Upper lobe of right lung (tissue), 1 donor: ENCODE measurements at places on chromosomes 12 and 14.

DNA sequence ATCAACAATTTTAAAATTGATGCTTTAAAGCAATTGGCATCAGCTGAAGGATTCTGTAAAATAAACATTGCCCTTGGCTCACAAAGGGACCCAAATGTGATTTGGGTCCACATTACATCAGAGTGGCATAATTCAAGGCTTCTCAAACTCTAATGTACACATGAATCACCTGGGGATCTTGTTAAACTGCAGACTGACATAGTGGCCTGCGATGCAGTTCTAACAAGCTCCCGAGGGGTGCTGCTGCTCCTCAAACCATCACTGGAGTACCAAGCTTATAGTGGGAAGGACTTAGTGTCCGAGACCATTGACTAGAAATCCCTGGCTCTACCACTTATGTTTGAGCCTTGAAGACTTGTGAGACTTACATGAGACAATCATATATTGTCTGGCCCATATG, 31.8 kb upstream of the DNM1L start:
- H3K27me3 ChIP-seq, result no peaks in the 10 kb centered on the region
- no peak overlapping the region for H3K27ac ChIP-seq
- H3K36me3 ChIP-seq, result peaks cover 34% of the 10 kb centered on the region
- DNase-seq, result no peak
- no peaks in the 10 kb centered on the region for H3K4me1 ChIP-seq

DNA sequence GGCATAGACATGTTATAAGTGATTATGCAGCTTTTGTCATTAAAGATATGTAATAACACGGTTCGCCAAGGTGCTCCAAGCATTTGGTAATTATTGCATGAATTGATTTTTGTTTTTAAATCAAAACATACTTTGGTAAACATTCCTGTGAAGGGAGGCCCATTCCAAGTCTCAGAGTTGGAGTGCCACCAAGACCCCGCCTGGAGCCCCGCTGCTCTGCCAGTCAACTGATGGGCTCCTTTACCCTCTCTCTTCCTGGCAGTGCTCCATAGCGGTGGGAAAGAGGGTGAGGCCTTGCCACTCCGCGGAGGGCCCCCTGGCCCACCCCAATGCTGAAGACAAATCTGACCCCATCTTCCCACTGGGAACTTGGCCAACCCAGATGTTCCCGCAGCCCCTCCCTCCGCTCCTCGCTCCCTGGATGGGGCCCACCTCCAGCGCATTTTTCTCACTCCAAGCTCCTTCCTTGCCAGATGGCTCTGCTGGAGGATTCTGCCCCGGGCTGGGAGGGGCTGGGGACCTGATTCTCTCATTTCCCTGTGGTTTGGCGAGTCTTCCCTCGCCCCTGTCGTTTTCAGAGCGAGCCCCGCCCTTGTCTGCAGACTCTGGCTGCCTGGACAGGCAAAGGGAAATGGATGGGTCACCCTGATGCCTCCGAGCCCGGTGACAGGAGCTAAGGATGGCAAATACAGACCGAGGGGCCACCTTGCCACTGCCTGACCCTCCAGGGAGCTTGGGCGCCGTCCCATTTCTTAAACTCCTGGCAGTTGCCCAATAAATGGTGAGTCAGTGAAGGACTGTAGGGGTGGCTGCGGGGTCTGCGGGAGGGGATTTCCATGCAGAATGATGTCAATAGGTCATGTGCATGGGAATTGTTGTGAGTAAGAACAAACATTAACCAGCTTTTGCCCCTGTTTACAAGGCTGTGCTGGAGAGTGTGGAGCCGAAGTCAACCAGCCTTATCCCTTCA, 9.2 kb upstream of the PAPLN start:
- H3K27me3 ChIP-seq, result no peaks in the 10 kb centered on the region
- H3K27ac ChIP-seq, result no peak overlapping the region
- no peak overlapping the region for H3K4me3 ChIP-seq
- DNase-seq, result no peak
- peaks cover 19% of the 10 kb centered on the region for H3K4me1 ChIP-seq

DNA sequence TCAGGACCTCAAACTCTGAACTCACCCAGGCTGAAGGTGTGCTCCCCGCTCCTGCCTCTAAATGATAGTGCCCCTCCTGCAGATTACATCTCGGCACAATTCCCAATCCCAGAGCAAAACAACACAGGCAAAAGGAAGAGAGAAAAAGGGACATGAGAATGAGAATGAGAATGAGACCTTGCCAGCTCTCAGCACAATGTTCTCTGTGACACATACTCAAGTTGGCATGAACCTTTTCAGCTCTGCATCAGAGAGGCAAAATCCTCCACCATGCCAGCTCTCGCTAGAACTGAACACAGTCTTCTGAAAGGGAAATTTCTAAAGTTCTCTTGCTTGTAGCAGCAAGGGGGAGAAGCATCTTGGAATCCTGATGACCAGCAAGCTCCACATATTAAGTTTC, 84.6 kb downstream of the KSR2 start:
- H3K36me3 ChIP-seq, result no peaks in the 10 kb centered on the region
- H3K27ac ChIP-seq, result no peak overlapping the region
- H3K4me1 ChIP-seq, result no peaks in the 10 kb centered on the region
- no peak overlapping the region for H3K4me3 ChIP-seq

DNA sequence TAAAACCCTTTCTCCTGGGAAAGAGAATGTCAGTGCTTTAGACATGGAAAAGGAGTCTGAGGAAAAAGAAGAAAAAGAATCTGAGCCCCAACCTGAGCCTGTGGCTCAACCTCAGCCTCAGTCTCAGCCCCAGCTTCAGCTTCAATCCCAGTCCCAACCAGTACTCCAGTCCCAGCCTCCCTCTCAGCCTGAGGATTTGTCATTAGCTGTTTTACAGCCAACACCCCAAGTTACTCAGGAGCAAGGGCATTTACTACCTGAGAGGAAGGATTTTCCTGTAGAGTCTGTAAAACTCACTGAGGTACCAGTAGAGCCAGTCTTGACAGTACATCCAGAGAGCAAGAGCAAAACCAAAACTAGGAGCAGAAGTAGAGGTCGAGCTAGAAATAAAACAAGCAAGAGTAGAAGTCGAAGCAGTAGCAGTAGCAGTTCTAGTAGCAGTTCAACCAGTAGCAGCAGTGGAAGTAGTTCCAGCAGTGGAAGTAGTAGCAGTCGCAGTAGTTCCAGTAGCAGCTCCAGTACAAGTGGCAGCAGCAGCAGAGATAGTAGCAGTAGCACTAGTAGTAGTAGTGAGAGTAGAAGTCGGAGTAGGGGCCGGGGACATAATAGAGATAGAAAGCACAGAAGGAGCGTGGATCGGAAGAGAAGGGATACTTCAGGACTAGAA, 6.1 kb downstream of the PNN start:
- DNase-seq, result no peak
- no peaks in the 10 kb centered on the region for H3K27me3 ChIP-seq
- H3K4me3 ChIP-seq, result no peak overlapping the region
- no peak overlapping the region for H3K27ac ChIP-seq

- peaks cover 37% of the 10 kb centered on the region for H3K36me3 ChIP-seq
- H3K4me1 ChIP-seq, result peaks cover 38% of the 10 kb centered on the region
- no peak overlapping the region for H3K27ac ChIP-seq
- peak overlapping the region; percentile 14 for H3K4me3 ChIP-seq
- no peak for DNase-seq
Observed at GRCh38 chr12:6548966-6549683, 6.7 kb downstream of the IFFO1 start.

DNA sequence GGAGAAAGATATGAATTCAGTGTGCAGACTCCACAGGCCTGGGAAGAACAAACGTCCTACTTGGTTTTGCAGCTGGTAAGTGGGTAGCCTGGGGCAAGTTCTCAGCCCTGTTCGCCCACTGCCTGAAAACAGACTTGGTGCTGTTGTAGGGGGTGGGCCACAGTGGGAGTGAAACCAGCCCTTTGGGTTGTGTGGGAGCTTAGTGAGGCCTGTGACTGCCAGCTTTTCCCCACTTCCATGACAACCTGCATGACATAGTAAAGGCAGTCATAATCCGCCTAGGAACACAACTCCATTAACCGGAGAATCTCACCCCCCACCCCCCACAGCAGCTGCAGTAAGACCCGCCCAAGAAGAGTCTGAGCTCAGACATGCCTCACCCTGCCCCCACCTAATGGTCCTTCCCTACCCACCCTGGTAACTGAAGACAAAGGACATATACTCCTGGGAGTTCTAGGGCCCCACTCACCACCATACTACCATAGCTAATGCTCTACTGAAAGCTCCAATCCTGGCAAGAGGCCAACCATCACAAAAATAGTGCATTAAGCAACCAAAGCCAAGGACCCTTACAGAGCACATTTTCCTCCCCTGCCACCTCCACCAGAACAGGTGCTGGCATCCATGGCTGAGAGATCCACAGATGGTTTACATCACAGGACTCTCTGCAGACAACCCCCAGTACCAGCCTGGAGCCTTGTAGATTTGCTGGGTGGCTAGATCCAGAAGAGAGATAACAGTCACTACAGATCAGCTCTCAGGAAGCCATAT, 39.8 kb upstream of the LMNTD1 start:
- H3K4me1 ChIP-seq, result no peaks in the 10 kb centered on the region
- no peaks in the 10 kb centered on the region for H3K36me3 ChIP-seq
- no peak overlapping the region for H3K4me3 ChIP-seq
- DNase-seq, result no peak
- H3K27ac ChIP-seq, result no peak overlapping the region

DNA sequence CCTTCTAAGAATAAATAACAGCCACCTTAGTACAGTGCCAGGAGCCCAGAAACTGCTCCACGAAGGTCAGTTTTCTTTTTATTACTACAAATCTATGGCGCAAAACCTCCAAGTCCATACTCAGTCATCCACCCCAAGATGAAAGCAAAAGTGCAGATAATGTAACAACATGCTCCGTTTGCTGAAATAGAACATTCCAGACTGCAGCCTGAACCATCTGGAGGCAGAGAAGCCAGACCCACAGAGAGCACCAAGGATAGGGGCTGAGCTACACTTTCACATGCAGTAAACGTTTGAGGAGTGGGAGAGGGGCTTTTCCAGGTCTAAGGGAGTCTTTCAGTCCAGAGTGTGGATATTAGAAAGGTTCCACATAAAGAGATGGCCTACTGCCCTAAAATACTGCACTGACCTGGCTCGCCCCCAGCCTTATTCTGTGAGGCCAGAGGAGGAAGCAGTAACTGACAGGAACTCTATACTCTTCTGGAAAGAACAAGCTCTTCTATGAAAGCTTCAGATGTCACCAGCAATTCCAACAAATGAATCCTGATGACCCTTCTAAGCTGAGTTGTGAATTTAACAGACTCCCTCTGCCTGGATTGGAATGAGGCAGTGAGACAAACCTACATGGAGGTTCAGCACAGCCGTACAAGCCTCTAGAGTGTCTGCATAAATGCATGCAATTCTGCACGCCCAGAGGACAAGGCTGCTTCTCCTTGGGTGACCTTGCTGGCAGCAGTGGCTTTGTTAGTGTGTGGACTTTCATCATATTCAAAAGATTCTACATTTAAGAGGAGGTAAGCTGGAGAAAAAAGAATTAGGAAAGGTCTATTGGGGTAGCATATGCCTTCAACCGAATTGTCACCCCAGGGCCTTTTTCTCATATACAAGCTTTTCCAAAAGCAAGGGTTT, 153.9 kb upstream of the EGLN3 start:
- no peak for DNase-seq
- no peaks in the 10 kb centered on the region for H3K36me3 ChIP-seq
- no peaks in the 10 kb centered on the region for H3K4me1 ChIP-seq
- H3K27ac ChIP-seq, result no peak overlapping the region
- no peak overlapping the region for H3K4me3 ChIP-seq

- H3K27me3 ChIP-seq, result no peaks in the 10 kb centered on the region
- no peaks in the 10 kb centered on the region for H3K36me3 ChIP-seq
- no peak within 1 kb of the TSS for H3K27ac ChIP-seq
- no peak for DNase-seq
- no peaks in the 10 kb centered on the region for H3K4me1 ChIP-seq
- H3K4me3 ChIP-seq, result no peak within 1 kb of the TSS
Observed at GRCh38 chr12:100794441-100795173, at the start of gene ANO4. Gene ANO4, plus strand, starts transcription at chr12:100794776. Its CDS starts 107,010 bp downstream, at chr12:100901786.

- peak overlapping the region; percentile 57 for H3K4me3 ChIP-seq
- no peaks in the 10 kb centered on the region for H3K4me1 ChIP-seq
- H3K27ac ChIP-seq, result no peak overlapping the region
Observed at GRCh38 chr12:67068204-67068731, 200.9 kb upstream of the CAND1 start.

DNA sequence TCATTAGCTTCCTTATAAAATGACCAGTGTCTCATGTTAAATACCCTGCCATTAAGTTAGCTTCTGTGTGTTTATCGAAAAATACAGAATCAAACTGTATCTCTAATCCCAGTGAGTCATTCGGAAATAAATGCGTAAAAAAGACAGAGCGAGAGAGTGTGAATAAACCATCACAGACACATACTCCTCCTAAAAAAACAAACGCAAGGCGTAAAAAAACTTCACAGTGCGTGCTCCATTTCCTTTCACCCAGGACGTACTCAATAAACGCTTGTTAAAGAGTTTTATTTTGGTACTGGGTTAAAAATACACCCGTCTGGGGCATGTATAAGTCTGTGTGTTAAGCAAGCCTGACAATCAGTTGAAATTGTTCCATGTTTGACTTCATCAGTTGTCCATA, 58.8 kb upstream of the ISM2 start:
- DNase-seq, result no peak
- peaks cover 67% of the 10 kb centered on the region for H3K36me3 ChIP-seq
- H3K4me3 ChIP-seq, result no peak overlapping the region

DNA sequence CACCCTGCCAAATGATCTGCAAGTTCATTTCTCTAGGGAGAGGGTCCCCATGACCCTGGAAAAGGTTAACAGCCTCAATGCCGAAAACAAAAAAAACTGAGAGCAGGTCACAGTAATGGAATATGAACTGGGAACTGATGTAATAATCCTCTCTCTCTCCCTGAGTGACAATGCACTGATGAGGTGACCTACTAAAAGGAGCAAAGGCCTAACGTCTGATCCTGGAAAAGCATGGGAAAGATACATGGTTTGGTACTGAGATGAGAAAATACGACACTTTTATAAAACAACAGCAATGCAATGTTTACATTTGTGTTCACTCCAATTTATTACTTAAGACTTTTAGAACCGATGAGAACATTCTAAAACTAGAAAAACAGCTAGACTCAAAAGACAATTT, 27.7 kb downstream of the SETD3 start:
- no peak for DNase-seq
- H3K27ac ChIP-seq, result no peak overlapping the region
- H3K4me3 ChIP-seq, result no peak overlapping the region
- H3K27me3 ChIP-seq, result no peaks in the 10 kb centered on the region
- peaks cover 95% of the 10 kb centered on the region for H3K36me3 ChIP-seq

DNA sequence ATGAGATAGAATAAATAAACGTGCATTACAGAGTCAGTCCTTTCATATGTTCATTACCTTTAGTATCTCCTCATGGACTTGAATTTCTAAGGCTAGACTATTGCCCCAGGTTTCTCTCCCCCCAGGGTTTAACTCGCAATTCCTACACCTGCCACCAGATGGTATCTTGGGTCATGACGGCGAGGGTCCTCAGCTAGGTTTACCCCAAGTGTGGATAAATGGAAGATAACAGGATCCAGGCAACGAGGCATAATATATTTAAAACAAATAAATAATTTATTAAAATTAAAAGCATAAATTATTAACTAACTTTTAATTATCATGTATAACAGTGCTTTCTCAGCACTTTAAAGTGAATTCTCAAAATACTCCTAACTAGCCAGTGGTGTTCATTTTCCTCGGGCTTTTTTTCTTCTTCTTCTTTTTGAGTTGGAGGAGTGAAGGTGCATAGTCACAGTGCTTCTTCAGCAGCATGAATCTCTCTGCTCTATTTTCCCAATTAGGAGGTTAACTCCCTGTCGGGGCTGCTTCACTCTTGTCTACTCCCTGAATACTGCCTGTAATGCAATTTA, 243.5 kb upstream of the CAND1 start:
- H3K4me1 ChIP-seq, result no peaks in the 10 kb centered on the region
- DNase-seq, result no peak
- no peaks in the 10 kb centered on the region for H3K27me3 ChIP-seq
- H3K4me3 ChIP-seq, result no peak overlapping the region
- H3K27ac ChIP-seq, result no peak overlapping the region
